ENCODE measurements at places on chromosomes 1 and 21.

- no peak for DNase-seq
Observed at GRCh38 chr1:66685670-66686069, 66.6 kb upstream of the DYNLT5 start.

DNA sequence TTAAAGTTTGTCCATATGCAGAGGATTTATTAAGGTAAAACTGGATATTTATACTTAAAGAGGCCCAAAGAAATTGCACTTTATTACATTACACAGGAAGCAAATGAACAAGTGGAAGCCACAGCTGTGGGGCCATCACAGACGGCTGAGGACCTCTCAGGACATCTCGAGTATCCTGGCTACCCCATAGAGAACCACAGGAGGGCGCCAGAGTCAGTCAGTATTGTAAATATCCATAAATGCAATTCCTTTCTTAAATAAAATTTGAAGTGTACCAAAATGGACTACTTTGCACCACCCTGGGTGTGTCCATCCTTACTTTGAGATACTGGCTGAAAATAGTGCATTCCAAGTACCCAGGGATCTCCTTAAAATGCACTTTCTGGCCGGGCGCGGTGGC, 257.2 kb downstream of the MRPL39 start:
- DNase-seq = no peak

- no peak for DNase-seq
Observed at GRCh38 chr1:46445773-46446256, 43.8 kb upstream of the DMBX1 start.

DNA sequence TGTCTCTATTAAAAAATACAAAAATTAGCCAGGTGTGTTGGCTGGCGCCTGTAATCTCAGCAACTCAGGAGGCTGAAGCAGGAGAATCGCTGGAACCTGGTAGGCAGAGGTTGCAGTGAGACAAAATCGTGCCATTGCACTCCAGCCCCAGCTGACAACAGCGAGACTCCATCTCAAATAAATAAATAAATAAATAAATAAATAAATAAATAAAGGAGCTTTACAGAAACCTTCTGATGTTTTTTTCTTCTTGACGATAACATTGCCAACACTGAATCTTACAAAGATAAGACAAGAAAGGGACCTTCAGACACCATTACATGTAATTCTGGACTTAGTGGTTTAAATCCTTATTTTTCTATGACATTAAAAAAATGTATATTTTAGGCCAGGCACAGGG, 47.8 kb upstream of the LGALS8 start:
- DNase-seq = no peak

GRCh38 chr1:159214149-159214760, 9.6 kb downstream of the ACKR1 start:
- peak; percentile 52 for DNase-seq

DNA sequence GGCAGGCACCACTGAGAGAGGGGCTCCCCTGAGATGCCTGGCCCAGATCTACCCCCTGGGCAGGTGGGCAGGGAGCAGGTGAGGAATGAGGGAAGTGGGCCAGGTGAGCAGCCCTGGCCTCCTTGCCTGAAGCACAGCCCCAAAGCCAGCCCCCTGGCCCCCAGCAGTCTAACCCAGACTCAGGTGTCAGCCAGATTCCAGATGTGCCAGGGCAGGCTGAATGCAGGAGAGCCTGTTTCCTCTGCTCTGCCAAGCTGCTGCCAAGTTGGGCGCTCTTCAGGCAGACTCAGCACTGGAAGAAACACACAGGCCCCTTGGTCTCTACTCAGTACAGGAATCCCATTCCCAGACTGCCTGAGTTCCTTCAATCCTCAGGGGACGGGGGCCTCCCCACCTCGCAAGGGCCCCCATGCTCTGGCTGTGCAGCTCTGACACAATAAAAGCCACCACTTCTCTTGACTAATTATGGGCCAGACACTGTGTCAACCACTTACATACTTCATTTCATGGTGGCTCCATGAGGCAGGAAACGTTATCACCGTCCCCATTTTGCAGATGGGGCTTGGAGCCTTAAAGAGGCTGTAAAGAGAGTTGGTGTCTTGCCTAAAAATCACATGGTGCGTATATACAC, 20.4 kb downstream of the ARHGEF19 start:
- no peak for DNase-seq

GRCh38 chr1:200900877-200901276, 6.2 kb downstream of the INAVA start:
- no peak for DNase-seq

- no peak for DNase-seq
Observed at GRCh38 chr1:11825131-11825530, 19.1 kb downstream of the CLCN6 start.

- DNase-seq = no peak
Observed at GRCh38 chr1:204523605-204524215, 7.5 kb downstream of the MDM4 start.

DNA sequence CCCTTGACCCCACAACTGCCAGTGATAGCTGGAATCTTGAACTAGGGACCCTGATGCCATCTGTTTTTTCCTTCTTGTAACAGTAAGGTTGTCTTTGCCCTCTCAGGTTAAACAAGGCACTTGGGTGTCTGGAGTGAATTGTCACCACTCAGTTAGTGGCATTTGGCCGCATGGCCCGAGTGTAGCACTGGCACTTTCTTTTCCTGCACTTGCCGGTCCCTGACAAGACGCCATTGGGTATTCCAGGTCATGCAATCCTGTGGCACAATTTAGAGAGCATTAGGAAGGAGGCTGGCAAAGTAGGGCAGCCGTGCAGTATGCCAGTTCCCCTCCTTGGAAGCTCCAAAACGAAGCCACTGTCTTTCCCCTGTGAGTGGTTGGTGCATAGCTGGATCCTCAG, 70.8 kb downstream of the MRPS6 start:
- no peak for DNase-seq

DNA sequence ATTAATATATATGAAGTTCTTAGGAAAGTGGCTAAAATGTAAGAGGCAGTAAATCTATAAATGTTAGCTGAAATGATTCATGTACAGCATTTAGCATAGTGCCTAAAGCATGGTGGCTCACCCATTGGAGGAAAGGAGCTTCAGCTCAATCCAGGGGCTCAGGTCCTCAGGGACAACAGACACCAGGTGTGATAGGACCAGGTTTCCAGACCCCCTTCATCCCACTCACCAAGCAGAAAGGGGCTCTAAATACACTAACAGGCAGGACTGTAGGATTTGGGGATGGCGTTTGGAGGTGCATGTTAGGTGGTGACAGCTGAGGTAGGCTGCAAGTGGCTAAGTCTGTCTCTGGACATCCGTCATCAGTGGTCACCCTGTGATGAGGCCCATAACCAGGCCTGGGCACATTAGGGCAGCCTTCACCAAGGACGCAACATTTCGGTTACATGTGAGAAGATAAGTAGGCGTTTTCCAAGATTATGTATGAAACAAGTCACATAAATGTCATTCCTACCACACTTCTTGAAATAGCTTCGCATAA, 233.1 kb downstream of the C1orf94 start:
- no peak for DNase-seq

DNA sequence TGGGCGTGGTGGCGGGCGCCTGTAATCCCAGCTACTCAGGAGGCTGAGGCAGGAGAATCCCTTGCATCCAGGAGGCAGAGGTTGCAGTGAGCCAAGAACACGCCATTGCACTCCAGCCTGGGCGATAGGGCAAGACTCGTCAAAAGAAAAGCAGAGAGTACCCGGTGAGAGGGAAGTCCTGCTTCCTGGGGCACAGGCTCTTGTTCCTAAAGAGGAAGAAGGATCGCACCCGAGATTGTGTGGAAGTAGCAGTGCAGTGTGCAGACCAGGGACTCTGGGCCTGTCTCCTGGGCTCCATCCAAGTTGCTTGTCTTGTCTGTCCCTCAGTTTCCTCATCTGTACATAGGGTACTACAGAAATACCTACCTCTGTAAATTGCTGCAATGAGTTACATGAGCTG, 29.6 kb downstream of the NBPF3 start:
- DNase-seq = no peak

DNA sequence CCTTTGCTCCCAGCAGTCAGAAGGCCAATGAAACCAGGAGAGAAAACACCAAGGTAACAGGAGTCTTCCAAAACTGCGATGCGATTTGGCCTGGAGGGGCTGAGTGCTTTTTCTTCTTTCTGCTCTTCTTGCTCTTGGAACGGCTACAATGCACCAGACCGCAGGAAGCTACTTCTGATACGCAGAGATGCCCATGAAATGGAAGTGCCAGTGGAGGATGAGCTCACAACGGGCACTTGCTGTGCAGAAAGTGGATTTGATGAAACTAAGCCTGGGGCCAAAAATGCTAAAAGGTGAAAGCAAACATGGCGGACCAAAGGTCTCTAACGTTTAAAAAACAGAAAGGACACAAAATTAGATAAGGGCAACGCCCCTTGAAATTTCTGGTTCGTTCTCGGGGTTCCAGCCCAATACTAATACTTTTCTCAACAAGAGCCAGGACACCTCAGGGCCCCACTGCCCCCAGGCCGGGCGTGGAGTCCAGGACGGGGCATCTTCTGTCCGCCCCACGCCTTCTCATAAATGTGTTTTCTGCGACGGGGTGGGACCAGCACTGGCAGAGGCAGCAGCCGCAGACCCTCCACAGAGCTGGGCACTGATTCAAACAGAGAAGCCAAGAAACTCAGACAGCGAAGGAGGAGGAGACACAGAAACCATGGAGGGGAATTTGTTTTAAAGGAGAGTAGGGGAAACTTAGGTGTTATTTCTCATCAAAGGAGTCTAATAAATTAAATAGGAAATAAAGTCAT, 101.3 kb downstream of the CRYAA start:
- peak; percentile 57 for DNase-seq

GRCh38 chr1:15152318-15153183, 996 bp upstream of the TMEM51 start:
- peak; percentile 90 for DNase-seq

GRCh38 chr1:54680387-54680786, 35.3 kb upstream of the TTC4 start:
- no peak for DNase-seq

- DNase-seq = no peak
Observed at GRCh38 chr1:93000291-93000690, 39.0 kb upstream of the DIPK1A start.

- DNase-seq = peak; percentile 65
Observed at GRCh38 chr21:45294509-45295291, 7.0 kb upstream of the POFUT2 start.

DNA sequence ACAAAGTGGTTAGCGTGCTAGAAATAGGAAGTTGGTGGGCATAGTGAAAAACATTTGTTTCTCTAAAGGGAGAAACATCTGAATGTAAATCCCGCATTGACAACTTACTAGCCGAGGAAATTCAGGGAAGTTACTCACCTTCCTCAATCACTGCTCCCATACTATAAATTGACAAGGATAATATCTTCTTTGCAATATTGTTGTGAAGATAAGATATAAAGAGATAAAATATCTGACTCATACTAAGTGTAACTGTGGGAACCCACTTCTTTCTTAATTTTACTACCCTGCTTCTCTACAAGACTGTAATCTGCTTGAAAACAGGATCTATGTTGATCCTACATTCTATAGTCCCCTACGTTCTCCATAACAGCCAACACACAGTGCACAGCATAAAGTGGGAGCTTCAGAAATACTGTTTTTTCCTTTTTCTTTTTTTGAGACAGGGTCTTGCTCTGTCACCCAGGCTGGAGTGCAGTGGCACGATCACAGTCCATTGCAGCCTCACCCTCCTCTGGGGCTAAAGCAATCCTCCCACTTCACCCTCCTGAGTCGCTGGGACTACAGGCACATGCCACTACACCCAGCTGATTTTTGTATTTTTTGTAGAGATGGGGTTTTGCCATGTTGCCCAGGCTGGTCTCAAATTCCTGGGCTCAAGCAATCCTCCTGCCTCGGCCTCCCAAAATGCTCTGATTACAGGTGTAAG, 57.4 kb upstream of the C1orf21 start:
- no peak for DNase-seq

DNA sequence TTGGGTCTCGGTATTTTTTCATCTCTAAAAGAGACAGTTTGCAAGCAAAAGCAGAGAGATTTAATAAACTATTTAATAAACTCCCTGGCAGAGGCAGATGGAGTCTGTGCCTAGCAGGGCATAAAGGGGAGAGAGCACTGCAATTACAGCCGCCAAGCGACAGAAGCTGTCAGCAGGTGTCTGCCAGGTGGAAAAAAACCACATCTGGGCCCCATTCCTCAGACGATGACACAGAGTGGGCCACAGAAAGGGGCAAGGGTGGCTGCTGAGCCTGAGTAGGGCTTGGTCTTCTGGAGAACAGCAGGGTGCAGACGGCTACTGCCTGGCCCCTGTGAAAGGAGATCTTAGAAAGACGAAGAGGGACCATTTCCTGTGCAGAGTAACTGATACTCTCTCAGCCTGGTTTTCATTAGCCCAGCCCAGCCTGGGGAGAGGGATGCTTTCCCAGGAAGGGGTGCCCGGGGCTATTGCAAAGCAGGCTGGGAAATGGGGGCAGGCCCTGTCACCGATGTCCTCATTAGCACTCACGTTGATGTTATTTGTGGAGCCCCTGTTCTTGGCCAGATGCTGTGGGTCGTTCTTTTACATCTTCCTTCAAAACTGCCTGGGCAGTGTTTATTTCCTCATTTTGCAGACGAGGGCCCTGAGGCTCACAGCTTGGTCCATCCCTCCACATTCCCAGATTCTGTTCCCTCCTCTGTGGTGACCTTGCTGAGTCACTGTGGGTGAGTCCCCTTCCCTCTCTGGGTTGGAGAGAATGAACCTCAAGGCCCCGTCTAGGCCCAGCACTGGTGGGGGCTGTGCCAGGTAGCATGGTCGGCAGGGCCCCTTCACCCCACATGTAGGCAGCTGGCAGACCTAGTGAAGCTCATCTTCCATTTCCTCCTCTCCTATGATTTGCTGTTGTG, 472.7 kb downstream of the PTPRU start:
- peak; percentile 68 for DNase-seq

DNA sequence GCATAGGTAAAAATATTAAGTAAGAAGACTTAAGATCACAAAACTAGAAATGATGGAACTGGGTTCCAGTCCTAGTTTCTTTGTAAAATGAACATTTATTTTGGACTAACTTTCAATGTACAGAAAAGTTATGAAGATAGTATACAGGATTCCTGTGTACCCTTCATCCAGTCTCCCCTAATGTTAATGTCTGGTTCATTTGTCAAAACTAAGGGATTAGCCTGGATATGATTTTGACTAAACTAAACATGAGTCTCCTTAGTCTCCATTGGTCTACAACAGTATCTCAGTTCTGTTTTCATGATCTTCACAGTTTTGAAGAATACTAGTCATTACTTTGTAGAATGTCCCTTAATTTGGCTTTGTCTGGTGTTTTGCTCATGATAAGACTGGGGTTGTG, 54.5 kb downstream of the UBE4B start:
- DNase-seq = no peak

DNA sequence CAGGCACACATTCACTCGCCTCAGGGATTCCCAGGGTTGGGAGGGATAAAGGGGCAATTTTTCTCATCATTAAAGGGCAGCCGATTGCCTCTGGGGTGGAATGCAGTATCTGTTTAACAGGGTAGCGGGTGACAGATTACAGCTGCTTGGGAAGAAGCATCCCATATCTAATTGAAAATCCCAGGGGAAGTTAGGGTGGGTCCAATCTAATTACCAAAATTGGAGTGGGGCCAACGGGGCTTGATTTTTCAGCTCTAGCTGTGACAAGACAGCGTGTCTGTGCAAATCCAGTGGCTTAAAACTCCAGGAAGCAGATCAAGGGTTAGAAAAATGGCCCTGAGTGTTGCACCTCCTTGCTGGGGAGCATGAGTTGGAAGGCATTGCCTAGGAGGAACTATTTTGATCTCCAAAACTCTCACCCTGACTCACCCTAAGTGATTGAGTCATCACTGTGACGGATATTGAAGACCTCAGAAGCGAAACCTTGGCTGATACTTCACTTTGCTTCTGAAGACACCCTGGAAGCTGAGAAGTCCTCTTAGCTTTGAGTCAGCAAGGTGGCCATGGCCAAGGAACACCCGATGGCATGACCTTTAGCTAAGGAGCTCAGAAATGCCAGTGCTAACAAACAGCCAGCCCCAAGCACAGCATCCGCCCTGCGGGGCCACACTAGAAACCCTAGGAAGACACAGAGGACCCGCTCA, 46.0 kb downstream of the GRHL3 start:
- DNase-seq = peak; percentile 85

Measured in brain (organoid and tissue), 16 donors.